ENCODE measurements at places on chromosomes 2 and 18.

GRCh38 chr2:2181493-2181892, 149.6 kb downstream of the MYT1L start:
- no peak for DNase-seq

- DNase-seq = no peak
These were observed 3.0 kb downstream of the FZD7 start for GRCh38 chr2:202036601-202037037.

- DNase-seq = no peak
These were observed 42.4 kb downstream of the ARL4C start for GRCh38 chr2:234454433-234454832.

GRCh38 chr18:26723981-26724380, 141.5 kb downstream of the AQP4 start:
- DNase-seq = no peak

- DNase-seq = peak; percentile 46
These were observed 102.6 kb upstream of the ITGA4 start for GRCh38 chr2:181354626-181355025.

- DNase-seq = no peak
These were observed 293.0 kb downstream of the RDH14 start for GRCh38 chr2:18267501-18267900.

GRCh38 chr2:174454566-174454965, 32.3 kb downstream of the GPR155 start:
- DNase-seq = no peak

GRCh38 chr2:162478721-162479129, 134.8 kb downstream of the GCA start:
- no peak for DNase-seq

- DNase-seq = no peak
These were observed 64.0 kb downstream of the HIBCH start for GRCh38 chr2:190255676-190256075.

- no peak for DNase-seq
These were observed 186.8 kb downstream of the KCNS3 start for GRCh38 chr2:18065249-18065648.

- DNase-seq = peak; percentile 53
These were observed 54.9 kb downstream of the FHOD3 start for GRCh38 chr18:36352384-36352783.

DNA sequence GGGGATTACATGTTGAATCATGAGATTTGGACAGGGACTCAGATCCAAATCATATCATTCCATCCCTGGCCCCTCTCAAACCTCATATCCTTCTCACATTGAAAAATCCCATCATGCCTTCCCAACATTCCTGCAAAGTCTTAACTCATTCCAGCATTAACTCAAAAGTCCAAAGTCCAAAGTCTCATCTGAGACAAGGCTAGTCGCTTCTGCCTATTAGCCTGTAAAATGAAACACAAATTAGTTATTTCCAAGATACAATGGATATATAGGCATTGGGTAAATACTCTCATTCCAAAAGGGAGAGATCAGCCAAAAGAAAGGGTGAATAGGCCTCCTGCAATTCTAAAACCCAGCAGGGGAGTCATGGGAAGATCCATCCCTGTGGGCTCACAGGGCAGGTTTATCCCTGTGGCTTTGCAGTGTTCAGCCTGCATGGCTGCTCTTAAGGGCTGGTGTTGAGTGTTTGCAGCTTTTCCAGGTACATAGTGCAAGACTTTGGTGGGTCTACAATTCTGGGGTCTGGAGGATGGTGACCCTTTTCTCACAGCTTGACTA, 21.2 kb upstream of the SLC14A1 start:
- DNase-seq = no peak

DNA sequence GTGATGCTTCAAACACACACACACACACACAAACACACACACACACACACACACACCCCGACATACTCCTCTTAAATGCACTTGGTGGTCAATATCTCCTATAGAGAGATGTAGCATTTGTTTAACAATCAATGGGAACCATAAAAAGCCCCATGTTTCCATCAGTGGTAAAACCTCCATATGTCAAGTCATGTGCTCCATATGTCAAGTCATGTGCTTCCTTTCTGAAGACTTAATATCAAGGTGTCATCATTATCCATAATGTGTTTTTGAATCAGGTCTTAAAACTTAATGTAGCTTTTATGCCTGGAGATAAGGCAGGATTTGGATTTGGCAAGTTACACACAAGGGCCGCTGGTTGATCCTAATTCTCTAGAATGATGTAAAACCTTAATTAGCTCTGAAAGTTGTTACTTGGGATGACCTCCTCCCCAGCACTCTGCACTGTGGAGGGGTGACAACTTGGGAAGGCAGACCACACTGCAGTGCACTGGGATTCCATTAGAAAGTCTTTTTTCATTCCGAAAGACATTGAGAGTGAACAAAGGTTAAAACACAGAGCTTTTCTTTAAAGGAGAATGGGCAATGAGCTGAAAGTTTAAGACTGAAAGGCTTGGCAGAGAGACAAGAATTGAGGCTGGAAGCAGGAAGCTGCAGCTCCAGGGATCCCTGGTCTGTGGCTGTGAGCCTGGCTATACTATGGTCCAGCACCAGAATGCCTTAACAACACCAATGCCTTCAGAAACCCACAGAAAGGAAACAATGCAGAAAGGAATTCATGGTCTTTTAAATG, 26.4 kb downstream of the ALK start:
- no peak for DNase-seq

DNA sequence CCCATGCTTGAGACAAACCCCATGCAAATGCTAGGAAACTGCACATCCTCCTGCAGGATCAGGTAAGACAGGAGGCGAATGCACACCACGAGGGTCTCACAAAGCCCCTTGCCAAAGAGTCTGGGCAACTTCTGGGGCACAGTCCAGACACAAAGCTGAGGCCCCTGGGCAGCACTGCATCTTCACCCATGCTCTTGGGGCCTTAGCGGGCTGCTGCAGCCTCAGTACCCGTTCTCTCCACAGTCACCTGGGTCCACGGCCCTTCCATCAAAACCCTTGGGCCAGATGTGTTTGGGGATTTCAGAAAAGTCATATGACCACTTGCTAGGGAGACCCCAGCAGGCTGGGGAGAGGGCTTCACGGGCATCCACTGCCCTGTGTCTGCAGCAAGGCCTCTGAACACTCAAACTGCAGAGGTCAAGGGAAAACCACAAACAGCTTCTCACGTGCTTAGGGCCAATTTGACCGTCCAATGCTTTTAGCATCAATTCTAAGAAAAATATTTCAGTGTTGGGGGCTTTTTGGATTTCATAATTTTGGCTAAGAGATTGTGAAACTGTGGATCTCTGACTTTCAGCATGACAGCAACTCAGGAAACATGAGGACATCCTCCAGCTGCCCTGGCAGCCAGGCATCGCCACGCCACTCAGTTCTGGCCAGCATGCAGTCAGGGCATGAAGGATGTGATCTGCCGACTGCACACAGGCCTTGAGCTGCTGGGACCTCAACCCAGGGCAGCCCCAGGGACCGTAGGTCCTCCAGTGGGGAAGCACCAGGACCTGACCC, 20.0 kb downstream of the PASK start:
- peak; percentile 32 for DNase-seq

GRCh38 chr2:47063538-47063930, 91.6 kb downstream of the STPG4 start:
- DNase-seq = no peak

DNA sequence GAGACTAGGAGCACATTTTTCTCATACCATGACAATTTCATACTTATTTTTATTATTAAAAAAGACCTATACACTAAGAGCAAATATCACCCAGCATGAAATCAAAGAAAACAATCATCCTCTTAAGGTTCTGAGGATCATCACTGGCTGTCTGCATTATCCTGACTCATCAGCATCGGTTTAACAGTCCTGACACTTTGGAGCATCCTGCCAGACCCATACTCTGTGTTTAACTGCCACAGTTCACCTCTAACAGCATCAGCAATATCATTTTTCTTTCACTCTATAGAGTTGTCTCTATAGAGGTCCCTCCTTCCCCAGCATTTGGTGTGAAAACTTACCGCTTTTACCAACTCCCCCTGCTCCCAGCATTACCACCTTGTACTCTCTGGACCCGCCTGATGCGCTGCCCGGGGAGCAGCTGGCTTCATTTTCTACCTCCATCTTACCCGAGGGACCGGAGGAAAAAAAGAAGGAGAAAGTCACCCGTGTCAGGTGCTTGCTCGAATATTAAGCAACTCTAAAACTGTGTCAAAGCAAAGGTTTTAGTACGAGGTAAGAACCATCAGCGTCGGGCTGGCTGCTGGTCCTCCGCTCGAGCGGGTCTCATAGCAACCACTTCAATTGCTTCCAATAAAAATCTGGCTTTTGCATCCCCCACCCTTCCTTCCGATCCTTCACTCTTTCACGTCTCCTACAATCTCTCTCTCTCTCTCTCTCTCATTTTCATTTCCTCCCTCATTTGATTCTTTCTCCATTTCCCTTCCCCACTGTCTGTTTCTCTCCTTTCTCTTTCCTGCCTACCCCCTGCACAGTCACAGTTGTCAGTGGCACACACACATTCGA, at the start of gene RIT2:
Gene RIT2, minus strand, starts transcription at position 610 of the 846 bp plus-strand sequence.
- DNase-seq = no peak

DNA sequence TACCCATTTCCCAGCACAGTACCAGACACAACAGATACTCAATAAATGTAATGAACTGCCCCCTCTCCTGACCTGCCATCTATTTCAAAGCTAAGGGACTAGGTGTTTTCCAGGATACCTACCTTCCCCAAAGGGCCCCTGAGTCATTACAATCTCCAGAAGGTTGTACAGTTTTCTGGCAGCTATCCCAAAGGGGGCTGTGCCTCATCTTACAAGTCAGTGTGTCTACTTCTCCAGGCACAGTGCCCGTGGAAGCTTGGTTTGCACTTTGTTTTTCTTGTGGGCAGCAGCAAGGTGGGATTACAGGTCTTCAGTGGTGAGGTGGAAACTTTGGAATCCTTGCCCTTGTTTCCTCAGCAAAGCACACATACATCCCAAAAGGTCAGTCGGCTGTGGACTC, 62.8 kb upstream of the CYP26B1 start:
- no peak for DNase-seq

GRCh38 chr2:64975232-64975821, 13.9 kb upstream of the SLC1A4 start:
- DNase-seq = peak; percentile 64

DNA sequence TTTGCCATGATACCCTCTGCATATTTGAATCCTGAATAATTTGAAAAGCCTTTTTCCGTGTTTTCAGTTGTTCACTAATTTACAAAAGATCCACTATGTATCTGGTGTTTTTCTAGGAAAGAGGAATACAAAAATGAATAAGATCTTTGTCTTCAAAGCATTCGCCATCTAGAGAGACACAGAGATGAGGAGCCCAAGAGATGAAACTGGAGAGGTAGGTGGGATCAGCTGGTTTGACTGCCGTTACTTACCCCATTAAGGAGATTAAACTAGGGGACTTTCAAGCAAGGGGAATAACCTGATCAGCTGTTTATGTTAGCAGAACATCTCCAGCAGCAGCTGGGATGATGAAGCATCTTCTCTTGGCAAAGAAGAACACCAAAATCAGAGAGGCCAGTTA, 150.2 kb upstream of the SATB2 start:
- DNase-seq = no peak

GRCh38 chr2:21052044-21052443, 8.2 kb upstream of the APOB start:
- DNase-seq = no peak

DNA sequence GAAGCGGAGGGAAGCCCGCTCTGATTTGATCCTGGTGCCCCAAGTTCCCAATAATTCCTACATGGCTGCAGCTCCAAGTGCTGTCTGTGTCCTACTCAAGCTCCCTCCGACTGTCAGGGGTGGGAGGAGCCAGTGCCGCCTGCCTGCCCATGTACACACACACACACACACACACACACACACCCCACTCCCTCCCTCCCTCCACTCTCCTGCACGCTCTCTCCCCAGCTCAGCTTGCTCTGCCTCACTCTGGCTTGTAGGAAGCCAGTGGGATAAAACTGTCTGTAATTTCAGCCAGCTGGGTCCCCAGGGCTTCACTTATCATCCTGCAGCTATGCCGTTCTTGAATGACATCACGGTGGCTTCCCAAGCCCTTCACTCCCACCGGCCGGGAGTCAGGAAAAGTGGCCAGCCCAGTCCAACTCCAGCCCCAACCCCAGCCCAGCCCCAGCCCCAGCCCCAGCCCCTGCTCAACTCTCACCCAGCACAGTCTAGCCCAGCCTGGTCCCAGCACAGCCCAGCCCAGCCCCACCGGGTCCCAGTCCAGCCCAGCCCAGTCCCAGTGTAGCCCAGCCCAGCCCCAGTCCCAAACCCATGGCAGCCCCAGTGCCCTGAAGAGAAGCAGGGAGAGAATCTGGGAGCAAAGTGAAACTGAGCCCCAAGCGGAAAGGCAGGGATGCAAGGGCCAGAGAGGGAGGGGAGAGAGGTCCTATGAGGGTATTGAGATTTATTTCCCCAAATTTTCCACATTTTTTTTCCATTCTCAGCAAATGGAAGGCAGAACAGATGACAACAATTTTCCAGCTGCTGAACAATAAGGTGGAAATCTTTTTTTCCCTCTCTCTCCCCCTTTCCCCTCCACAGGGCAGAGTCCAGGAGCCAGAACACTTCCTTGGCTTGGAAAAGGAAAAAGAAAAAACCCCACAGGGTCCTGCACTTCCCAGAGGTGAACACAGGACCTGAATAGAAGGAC, 144.0 kb downstream of the TNS1 start:
- DNase-seq = peak; percentile 71

GRCh38 chr18:63683152-63683551, 19.6 kb upstream of the SERPINB11 start:
- DNase-seq = peak; percentile 73

- DNase-seq = no peak
These were observed 1419.1 kb upstream of the NXPH2 start for GRCh38 chr2:140199312-140199711.

- no peak for DNase-seq
These were observed 44.3 kb downstream of the MOGAT1 start for GRCh38 chr2:222715742-222716141.

- no peak for DNase-seq
These were observed 675.0 kb downstream of the IRS1 start for GRCh38 chr2:226124548-226125011.

GRCh38 chr18:56888978-56889377, 237.8 kb downstream of the WDR7 start:
- no peak for DNase-seq

GRCh38 chr2:26583381-26583911, 57.7 kb downstream of the CIB4 start:
- no peak for DNase-seq

DNA sequence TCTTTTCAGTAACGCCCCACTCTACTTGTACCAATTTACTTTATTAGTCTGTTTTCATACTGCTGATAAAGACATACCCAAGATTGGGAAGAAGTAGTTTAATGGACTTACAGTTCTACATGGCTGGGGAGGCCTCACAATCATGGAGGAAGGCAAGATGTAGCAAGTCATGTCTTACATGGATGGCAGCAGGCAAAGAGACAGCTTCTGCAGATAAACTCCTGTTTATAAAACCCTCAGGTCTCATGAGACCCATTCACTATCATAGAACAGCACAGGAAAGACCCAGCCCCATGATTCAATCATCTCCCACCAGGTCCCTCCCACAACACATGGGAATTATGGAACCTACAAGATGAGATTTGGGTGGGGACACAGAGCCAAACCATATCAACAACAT, 38.8 kb upstream of the OSBPL6 start:
- DNase-seq = no peak

GRCh38 chr2:185381631-185382030, 357.0 kb upstream of the FSIP2 start:
- no peak for DNase-seq

Data from AG08396 (cell line).